Activated T-cell treated with anti-CD3 and anti-CD28 coated beads for 48 hours (primary cell): ENCODE measurements at places on chromosomes 13 and 19.

GRCh38 chr13:51800486-51800885 lies 3.5 kb downstream of the DHRS12 start:
- DNase-seq = no peak

DNA sequence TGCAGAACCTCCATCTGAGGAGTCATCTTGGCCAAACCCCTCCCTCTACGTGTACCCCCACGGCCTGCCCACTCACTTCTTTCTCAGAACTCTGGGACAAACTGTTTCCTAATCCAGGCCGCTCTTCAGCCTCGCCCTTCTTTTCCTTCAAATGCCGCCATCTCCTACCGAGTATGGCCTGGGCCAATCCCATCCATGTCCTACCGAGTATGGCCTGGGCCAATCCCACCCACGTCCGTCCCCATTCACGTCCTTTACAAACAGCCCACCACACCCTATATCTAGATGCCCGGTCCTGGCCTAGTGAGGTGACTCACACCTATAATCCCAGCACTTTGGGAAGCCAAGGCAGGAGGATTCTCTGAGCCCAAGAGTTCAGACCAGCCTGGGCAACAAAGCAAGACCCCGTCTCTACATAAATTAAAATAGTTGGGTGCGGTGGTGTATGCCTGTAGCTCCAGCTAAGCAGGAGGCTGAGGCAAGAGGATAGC lies 1.1 kb downstream of the TMEM160 start:
- DNase-seq = no peak

DNA sequence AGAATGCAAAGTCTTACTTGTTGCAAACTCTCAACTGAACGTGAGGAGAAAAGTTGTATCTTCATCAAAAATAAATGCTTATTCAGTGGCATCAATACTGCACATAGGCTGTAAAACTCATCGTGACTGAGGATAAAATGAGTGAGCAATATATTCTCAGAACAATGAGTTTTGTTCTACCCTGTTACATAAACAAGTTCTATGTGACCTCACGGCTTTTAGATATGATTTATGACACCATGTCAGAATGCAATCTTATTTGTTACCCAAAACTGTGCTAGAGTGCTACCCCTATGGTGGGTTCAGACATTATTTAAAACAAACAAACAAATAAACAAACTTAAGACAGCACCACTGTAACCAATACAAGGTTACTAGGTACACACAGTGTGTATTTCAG lies 55.4 kb downstream of the FOXO1 start:
- DNase-seq = no peak

DNA sequence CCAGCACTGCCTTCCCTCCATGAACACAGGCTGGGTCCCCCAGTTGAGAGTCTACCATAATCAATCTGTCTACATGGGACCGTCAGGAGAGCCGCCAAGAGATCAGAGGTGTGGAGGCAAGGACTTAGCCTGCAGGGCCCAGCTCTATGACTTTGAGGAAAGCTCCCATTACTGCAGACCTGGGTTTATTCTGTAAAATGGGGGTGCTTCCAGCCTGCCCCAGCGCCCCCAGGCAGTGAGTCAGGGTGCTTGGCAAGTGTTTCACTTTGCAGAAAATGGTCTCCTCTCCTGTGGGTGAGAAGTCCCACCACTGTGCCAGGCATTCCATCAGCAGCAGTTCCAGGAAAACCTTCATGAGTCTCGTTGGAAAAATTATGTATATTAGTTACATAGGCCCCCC lies 75.5 kb upstream of the VSTM2B start:
- no peak for DNase-seq

GRCh38 chr19:47713046-47714021 lies at the start of gene EHD2:
TSS of gene EHD2 (plus strand) at chr19:47713422. CDS start at chr19:47716613, 3,191 bp downstream.
- DNase-seq = peak; percentile 57

GRCh38 chr13:84500016-84500415 lies 617.7 kb upstream of the SLITRK1 start:
- DNase-seq = no peak

- no peak for DNase-seq
Measured at GRCh38 chr19:51664997-51665396, 18.4 kb upstream of the SIGLEC14 start.

DNA sequence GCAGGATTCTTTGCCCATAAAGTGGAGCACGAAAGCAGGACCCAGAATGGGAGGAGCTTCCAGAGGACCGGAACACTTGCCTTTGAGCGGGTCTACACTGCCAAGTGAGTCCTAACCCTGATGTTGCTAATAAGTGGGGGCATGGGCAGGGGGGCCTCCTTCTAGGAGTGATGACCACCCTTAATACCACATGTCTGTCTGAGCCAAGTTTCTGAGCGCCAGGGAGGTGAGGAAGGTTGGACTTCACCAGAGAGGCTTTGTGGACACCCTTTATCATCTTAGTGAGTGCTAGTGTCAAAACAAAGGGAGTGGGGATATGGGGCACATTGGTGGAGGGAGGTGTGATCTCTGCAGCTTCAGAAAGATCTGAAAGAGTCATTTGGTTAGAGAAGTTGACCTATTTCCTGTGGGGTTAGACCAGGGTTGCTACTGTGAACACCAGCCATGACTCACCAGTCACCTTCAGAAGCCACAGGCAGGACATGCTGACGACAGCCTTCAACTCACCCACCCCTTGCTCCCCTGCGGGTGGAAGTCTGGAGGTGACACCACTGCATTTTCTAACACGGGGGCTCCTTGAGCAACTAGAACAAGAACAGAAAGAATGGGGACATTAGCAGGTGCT lies 8.8 kb downstream of the ALOX5AP start:
- peak; percentile 75 for DNase-seq

DNA sequence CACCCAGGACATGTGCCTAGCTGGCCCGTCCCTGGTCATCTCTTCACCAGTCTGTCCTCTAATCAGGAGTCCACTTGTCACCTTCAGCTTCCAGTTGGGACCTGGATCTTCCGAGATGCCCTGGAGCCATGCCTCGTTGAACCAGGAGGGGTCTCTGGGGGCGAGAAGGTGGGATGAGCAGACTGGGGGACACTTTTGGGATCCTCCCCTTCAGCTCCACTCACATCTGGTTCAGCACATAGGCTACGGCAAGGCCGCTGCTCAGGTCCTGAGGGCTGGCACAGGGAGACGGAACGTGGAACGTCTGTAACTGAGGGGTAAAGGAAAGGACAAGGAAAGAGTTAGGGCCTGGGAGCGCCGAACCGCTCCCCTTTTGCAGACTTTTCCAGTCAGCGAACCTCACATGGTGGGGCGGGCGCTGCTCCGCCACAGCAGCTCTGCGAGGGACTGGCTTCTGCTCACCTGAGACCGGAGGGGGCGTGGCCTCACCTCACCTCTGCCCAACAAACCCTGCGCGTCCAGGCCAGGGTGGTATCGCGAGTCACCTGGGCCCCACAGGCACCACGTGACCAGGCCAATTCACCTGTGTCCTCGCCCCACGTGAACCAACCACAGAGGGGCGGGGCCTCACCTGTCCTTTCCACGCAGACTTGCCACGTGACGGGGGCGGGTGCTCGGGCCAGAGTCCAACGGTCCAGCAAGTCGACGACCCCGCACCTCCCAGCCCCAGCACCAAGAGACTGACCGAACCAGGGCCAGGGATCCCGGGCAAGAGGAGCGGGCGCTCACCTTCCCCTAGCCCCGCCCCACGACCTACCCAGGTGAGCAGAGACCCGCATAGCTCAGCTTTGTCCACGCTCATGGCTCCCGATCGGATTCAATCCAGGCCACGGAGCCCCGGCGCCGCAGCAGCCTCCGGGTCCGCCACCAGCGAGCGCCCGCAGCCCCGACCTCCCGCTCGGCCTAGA lies at the start of gene HOOK2:
TSS of gene HOOK2 (minus strand) at position 965 of the 968 bp plus-strand sequence. CDS start at position 862, 103 bp downstream.
- DNase-seq = no peak

DNA sequence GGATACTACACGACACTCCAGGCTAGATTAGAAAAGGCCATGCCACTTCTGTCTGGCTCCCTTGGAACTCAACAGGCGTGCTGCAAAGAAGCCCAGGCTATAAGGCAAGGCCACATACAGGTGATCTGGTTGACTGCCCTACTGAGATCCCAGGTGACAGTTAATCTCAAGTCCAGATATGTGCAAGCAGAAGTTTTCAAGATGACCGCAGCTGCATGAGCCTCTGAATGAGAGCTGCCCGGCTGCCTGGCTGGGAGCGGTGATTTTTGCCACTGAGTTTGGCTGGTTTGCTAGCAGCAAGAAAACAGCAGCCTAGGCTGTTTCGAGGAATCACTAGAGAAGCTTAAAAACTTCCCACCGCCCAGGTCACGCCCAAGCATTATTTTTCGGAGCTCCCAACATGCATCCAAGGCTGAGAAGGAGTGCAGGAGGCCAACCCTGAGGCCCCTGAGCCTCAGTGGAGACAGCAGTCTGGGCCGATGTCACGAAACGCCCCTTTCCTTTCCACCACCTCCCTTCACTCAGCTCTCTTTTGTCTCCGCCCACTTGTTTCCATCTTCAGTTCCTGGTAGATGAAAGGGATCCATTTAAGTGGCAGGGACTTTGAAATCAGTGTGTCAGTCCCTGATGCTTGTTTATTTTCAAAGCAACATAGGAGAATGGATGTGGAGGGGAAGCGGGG lies 14.0 kb upstream of the URI1 start:
- DNase-seq = no peak

- DNase-seq = no peak
Measured at GRCh38 chr13:61410669-61411297, 4.9 kb downstream of the PCDH20 start.

DNA sequence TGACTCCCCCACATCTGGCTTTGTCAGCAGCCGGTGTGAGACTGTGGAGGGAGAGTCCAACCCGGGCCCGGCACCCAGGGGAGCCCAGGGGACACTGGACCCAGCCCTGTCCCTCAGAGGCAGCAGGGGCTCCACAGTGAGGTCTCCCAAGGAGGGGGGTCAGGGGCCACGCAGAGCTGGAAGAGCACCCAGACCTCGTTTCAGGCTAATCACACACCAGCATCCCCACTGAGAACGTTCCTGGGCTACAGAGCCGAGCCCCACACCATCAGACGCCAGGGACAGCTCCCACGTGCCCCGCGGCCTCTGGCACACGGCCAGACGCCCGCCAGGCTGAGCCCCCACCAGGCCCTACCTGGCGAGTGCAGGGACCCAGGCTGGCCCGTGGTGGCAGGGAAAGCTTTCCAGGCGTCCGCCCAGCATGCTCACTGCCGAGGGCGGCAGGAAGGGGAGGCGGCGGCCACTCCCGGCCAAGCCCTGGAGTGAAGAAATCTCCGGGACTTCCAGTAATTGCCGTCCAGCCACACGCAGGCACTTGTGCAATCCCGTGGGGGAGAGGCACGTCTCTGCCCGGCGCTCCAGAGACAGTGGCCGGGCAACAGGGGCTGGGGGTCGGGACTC lies 19.2 kb downstream of the SBNO2 start:
- DNase-seq = no peak

GRCh38 chr19:8071912-8072311 lies 19.4 kb downstream of the CCL25 start:
- DNase-seq = no peak

DNA sequence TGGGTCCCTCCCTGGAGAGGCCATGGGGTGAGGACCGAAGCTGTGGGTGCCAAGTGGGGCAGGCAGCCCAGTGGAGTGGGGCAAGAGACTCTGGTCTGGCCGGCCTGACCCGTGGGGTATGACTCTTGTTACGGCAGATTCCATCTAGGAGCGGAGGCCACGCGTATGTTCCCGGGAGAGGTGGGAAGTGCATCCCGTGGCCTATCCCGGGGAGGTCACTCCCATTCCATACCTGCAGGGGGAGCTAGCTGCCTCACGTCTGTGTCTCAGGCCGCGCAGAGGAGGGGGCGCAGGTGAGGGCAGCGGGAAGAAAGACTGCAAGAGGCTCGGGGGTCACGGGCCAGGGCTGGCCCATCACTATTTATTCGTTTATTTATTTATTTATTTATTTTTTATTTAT lies 4.9 kb downstream of the CSNK1G2 start:
- peak; percentile 18 for DNase-seq

GRCh38 chr13:66364346-66364745 lies 865.8 kb downstream of the PCDH9 start:
- no peak for DNase-seq

DNA sequence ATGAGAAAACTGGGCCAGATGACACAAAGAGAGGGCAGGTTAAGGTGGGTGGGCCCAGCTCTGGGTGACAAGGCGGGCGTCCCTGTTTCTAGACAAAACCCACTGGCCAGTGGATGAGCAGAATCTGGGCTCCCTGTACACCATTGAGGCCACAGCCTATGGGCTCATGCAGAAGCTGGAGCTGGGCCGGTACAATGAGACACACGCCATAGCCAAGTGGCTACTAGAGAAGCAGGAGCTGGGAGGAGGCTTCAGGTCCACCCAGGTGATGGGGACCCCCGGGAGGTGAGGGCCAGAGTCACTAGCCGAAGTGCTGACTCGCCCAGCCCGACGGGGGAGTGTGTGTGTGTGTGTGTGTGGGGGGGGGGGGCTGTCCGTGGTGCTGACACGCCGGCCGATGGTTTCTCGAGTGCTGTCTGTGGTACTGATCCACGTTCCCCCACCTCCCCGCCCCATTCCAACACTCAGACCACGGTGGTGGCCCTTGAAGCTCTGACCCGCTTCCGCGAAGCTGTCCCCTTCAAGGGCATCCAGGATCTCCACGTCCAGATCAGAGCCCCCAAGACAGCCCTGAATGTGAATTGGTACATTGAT lies 24.3 kb upstream of the SHFL start:
- no peak for DNase-seq

DNA sequence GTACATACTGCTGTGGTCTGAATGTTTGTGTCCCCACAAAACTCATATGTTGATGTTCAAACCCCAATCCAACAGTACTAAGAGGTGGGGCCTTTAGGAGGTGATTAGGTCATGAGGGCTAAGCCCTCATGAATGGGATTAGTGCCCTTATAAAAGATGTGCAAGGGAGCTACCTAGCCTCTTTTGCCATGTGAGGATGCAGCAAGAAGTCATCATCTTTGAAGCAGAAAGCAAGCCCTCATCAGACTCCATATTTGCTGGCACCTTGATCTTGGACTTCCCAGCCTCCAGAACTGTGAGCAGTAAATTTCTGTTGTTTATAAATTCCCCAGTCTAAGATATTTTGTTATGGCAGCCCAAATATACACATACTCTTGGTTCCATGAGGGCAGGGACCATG lies 33.9 kb downstream of the PEG3 start:
- no peak for DNase-seq

GRCh38 chr13:89740994-89741685 lies 1606.3 kb upstream of the MIR17HG start:
- no peak for DNase-seq

DNA sequence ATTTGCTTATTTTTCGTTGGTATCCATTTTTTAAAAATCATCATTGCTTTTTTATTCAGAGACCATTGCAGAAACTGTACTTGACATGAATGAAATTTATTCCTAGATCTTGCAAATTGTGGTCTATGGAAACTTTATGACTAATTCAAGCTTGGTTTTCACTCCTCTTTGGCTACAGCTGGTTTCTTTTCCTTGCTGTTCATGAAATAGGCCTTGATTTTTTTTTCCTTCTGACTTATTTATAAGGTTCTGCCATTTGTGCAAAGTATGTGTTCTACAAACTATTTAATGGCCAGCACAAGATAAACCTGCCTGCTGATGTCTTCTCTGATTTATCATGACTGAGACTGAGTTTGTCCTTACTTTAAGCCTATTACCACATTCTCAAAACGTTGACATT lies 764.0 kb upstream of the SLITRK5 start:
- DNase-seq = no peak
